NCI-H1092 treated with DMSO at 0.1 percent for 48 hours (cell line): ENCODE measurements at places on chromosomes 7 and 10.

GRCh38 chr7:153886506-153887441 lies 165.4 kb upstream of the DPP6 start:
- DNase-seq: peak; percentile 84

DNA sequence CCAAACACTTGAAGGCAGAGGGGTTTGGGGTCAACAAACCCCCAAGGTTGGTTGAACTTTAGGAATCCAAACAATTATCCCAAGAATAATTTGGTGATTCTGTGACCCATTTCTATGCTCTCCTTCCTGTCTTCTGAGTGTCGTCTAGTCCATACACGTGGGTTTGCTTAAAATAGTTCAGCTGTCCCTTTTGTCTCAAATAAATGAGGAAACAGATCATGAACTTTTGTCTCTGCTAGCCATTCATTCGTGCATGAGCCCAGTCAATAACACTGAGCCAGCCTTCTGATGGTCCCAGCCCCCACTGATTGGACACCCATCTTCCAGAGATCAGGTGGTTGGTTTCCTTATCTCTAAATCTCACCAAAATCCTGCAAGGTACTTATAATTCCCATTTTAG lies 255.4 kb downstream of the PRPF18 start:
- DNase-seq: no peak

DNA sequence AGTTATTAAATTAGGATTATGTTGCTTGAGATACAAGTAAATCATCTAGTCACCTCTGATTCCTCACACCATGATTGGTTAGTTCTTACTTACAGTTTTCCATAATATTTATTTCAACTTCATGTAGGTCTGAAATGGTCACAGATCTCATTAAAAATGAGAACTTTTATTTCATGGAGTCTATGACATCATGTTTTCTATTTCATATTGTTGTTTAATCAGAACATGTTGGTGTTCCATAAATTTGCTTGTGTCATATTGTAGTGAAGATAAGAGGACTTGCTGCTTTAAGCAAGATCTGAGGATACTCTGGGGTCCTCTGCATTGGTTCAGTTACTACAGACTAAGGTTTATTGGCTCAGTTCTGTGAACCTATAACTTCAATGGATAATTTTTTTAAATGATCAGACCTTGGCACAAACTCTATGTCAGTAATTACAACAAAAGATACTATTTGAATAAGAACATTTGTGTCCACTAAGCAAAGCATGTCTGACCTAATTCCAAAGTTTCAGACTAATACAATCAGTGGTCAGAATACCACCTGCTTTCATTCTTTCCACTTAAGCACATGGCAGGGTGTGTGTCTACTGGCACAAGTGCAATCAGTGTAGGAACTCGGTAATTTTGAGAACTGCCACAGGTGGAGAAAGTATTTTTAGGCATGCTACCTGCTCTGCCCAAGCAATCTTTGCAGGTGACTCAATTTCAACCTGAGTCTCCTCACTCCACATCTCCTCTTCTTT lies 68.5 kb downstream of the CCDC71L start:
- no peak for DNase-seq

DNA sequence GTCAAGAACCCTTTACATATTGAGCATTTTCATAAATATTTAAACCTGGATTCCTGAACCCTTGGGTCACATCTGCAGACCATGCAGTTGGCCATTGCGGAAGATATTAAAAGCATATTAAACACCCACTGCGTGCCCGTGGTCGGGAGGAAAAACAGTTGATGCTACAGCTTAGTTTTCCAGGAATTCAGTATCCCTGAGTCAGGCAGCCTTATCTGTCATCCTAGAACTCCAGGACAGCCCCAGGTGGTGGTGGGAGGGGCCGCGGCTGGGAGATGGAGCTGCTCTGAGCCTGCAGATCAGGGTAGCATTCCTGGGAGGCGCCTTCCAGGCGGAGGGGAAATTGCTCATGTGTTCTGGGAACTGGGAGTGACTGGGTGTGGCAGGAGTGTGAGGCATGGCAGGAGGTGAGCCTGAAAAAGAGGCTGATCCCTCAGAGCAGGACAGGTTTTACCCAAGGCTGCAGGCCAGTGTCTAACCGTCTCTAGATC lies 222.9 kb upstream of the SH2B2 start:
- DNase-seq: no peak
